ENCODE measurements at places on chromosomes 2 and 18.

GRCh38 chr2:39661826-39662225 lies 3.9 kb upstream of the TMEM178A start:
- no peak for DNase-seq

- DNase-seq, result no peak
Observed at GRCh38 chr2:24022324-24022974, 12.6 kb downstream of the MFSD2B start.

GRCh38 chr2:112010751-112011150 lies 44.3 kb upstream of the TMEM87B start:
- DNase-seq, result no peak

- DNase-seq, result no peak
Observed at GRCh38 chr2:168928113-168928831, 27.2 kb downstream of the G6PC2 start.

DNA sequence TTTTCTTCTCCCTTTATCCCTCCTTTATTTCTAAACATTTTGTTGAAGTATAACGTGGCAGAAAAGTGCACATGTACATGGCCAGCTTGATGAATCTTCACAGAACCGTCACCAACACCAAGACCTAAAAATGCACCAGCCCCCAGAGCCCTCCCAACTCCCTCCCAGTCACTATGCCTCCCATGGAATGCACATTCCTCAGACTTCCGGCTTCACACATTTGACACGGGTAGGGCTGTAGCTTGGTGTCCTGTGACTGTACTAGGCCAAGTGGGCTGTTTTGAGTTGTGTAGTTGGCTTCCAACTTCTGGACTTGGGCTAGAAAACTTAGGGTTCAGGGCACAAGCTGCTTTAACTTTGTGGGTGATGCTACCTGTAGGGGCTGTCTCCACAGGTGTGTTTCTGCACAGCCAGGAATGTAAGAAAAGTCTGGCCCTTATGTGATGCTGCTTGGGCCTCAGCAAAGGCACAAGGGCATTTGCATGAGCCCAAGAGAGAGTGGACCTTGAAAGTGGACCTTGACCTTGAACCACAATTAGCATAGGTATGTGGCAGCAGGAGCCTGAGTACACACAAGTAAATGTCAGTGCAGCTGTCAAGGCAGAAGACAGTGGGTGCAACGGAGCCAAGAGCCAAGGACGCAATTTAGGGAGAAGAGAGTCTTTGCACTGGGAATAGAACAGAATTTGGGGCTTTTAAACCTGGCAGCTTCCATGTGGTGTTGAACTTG lies 78.4 kb downstream of the SEPTIN10 start:
- DNase-seq, result no peak

DNA sequence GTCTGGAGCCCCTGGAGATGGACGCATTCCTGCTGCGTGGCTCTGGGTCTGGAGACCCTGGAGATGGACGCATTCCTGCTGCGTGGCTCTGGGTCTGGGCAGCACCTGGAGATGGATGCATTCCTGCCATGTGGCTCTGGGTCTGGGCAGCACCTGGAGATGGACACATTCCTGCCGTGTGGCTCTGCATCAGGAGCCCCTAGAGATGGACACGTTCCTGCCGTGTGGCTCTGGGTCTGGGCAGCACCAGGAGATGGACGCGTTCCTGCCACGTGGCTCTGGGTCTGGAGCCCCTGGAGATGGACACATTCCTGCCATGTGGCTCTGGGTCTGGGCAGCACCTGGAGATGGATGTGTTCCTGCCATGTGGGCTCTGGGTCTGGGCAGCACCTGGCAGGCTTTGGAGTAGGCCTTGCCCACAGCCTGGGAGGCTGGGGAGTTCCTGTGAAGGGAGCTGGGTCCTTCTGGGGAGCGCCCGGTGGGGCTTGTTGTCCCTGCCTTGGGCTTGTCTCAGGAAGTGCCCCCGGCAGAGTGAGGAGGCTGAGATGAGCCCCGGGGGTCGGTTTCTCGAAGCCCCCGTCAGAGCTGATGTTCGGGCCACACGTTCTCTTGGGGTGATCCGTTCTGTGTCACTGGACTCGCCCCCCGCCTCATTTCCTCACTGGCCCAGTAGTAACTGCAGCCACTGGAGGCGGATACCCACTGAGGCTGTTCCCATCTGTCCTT lies 41.0 kb downstream of the SH3BP4 start:
- no peak for DNase-seq

DNA sequence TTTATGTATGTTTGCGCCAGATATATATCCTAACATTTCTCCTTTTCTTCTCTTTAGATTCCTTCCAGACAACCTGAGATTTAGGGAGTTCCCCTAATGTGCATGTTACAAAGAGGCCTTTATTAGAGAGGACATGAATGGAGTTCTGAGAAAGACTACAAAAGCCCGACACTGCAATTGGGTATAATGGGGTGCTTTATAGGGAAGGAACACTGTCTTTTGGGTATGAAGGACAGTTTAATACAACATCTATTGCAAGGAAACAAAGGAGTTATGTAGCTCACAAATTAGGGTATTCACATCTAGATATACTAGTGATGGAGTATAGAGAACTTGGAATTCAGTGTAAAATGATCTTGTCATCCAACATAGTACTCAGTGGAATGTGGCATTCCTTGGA lies 383.8 kb downstream of the FIGN start:
- no peak for DNase-seq

DNA sequence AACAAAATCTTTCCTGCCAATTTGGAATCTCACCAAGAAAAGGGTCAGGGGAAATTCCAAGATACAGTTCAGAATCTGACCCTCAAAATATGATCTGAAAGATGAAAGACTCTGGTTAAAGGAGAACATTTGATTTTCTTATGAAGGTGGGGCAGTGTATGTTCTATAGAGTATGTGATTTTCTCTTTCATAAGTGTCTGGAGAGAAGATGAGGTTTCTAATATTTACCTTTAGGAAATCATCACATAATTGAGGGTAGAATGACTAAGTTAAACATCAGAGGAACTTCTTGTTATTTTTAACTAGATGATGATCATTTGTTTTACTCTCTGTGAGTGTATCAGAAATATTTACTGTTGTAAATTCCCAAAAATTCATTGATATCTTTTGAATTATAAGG lies 27.8 kb upstream of the MBOAT2 start:
- DNase-seq, result no peak

GRCh38 chr18:62182220-62182619 lies 4.6 kb downstream of the PIGN start:
- no peak for DNase-seq

GRCh38 chr2:81158505-81158904 lies 854.0 kb upstream of the LRRTM1 start:
- DNase-seq, result no peak

- no peak for DNase-seq
Observed at GRCh38 chr2:132420816-132421805, 4.5 kb downstream of the GPR39 start.

- DNase-seq, result no peak
Observed at GRCh38 chr2:9465170-9465569, 9.2 kb upstream of the IAH1 start.

DNA sequence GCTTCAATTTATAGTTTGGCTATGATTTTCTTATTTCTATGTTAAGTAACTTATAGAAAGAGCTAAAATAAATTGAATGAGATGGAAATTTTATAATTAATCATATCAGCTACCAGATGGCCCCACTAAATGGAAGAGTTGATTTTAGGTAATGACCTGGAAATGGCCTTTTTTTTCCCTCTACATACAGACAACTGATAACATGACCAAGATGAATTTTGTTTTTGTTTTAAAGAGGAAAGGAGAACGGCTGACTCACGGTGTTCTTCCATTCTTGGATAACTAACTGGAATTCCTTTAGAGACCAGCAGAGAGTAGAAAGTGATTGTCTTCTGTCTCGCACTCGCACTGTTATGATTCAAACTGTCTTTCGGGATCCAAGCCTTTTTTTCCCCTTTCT lies 91.0 kb downstream of the TMEM185B start:
- no peak for DNase-seq

GRCh38 chr2:21467910-21468309 lies 344.1 kb downstream of the TDRD15 start:
- DNase-seq, result no peak

DNA sequence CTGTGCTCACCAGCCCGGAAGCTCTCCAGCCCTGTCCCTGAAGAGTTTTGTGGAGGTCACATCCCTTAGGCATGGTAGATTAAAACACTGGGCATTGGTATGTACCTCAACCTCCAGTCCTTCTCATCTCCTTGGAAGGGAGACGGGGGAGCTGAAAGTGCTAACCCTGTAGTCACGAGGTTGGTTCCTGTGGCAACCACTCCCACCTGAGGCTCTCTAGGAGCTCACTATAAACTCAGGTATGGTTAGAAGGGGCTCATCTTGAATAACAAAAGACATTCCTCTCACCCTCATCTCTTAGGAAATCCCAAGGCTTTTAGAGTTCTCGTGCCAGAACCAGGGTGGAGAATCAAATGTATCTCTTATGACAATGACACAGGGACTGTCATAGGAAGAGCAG lies 43.0 kb upstream of the MGAT4A start:
- no peak for DNase-seq

Data from activated naive CD4-positive, alpha-beta T cell (primary cell).